Astrocyte of the hippocampus (primary cell): ENCODE measurements at places on chromosomes 4 and X.

DNA sequence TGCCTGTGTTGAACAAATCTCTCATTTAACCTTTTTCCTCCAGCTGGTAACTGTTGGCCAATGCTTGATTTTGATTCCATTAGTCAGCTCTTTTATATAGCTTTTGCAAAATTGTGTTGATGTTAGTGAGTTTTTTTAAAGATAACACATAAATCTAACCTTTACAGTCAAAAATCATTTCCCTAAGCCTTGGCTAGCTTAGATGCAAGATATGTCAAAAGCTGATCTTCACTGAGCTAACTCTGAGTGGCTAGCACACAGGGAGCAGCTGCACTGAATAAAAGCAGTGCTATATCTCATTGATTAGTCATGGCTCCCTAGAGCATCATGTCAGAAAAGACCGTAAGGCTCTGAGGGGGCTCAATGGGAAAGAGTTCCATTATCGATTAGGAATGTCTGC, 78.7 kb downstream of the PPARGC1A start:
- DNase-seq: no peak

DNA sequence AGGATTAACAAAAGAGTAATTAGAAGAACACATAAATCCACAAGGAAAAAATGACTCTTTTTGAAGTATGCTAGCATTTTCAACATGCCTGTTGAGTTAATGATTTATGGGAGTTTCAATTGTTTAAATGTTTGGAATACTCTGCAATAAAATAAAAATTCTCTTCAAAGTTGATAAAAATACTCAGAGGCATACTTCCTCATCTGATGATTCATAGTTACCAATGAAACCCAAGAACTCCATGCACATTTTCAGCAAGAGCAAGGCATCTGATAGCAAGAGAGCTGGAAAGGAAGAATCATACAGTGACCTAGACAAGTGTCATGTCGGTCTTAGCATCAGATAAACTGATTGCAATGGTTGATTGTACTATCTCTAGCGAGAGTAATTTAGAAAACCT, 443.7 kb upstream of the ATOH1 start:
- no peak for DNase-seq

GRCh38 chr4:176709417-176709816, 83.3 kb downstream of the VEGFC start:
- DNase-seq: no peak

DNA sequence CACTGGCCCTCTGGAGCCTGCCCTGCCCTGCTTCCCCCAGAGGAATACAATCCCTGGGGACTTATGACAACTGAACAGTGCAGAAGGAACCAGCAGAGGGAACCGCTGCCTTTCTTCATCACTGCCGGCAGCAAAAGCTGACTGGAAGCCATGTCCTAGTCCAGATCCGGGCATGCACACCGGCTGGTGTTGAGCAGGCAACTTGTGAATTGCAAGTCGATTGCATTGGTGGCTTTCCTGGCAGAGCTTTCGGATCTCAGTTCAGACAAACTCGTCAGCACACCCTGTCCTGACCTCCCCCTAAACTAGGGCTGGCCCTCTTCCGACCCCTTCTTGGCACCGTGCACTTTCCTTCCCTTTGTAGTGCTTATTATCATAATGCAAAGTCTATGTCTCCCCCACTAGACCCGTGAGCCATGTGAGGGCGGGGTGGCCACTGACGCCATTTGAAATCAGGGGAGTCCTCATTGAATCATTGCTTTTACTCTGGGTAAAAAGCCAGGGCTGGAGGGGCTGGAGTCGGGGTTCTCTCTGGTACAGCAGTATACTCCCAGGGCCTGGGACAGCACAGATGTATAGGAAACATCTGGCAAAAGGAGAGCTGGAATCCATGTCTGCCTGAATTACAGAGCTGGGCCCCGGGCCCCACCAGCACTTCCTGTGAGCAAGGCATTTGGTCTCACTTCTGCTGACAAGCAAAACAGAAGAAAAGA, 1.8 kb downstream of the ARHGAP4 start:
- no peak for DNase-seq

DNA sequence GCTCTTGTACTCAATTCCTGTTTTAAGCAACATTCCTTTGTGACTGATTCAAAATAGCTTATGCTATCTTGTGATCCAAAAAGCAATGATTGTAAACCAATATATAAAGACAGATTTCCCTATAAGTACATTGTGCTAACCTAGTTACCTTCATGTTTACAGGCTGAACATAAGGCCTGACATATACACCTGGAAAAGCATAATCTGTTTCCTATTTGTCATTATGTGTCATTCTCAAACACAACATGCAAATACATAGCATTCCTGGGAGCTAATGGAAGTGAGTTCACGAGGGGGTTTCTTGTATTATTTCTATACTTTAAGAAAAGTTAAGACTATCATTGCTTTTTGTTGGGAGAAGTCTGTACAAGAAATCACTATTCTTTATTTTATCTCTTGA, 638.1 kb upstream of the AGA start:
- no peak for DNase-seq

DNA sequence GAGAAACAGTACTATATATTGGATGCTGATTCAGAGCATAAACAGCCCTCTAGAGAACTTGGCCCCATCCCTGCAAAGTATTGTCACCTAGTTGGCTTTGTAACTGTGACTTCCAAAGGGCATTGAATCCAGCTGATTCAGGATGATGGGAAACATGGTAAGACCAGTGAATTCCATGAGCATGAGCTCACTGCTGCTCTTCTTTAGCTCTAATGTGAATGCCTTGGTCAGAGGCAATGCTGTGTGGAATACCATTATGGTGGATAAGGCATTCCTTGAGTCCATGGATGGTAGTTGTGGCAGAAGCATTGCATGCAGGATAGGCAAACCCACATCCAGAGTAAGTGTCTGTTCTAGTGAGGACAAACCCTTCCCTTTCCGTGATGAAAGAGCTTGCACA, 365.6 kb upstream of the EDA2R start:
- DNase-seq: no peak

DNA sequence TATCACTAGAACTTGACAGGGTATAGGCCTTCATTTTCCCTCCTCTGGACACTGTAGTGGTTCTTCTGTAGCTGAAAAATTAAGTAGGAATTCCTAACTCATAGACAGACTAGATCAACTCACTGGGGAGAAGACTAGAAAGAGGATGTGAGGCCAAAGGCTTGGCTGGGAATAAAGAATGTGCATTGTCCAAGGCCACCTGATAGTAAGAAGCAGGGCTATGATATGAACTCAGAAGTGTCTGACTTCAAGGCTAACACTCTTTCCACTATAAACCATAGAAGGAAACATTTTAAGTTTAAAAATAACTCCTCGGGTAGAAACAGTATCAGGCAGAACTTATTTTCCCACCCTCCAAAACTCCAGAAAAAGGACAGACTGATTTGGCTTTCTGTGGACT, 346.6 kb downstream of the OPHN1 start:
- DNase-seq: no peak

GRCh38 chrX:1252861-1253260, 15.8 kb upstream of the CSF2RA start:
- DNase-seq: no peak

DNA sequence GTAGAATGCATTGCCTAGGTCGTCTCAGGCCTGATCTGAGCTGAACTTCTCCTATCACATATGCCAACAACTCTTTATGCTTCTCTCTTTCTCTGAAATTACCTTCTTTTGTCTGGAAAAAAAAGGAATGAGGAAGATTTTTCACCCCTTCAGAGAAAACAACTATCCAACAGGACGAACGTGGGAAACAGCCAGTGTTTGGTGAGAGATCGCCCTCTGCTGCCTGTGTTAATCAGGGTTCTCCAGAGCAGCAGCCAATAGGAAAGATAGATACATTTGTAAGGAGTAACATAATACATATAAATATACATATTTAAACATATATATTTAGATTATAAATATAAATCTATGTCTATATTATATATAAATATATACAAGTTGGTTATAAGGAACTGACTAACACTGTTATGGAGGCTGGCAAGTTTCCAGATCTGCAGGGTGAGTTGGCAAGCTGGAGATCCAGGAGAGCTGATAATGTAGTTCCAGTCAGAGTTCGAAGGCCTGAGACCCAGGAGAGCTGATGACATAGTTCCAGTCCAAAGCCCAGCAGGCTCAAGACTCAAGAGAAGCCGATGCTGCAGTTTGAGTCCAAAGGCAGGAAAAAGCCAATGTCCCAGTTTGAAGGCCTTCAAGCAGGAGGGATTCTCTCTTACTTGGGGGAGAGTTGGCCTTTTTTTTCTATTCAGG, 13.3 kb downstream of the CETN2 start:
- peak; percentile 50 for DNase-seq

DNA sequence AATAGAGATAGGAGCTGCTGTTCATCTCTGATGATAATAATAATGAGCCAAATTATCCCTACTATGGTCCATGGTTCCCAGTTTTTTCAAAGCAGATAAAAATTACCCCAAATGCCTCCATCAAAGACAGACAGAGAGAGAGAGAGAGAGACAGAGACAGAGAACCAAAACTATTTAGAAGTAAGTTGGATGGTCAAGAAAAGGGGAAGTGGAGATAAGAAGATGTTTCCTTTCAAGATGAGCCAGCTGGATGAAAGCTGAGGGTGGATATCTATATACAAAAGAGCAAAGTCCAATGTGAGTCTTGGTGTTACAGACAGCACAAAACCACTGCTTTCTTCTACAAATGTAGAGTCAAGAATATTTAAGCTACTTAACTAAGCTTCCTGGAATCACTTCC, 173.9 kb downstream of the GRIA3 start:
- DNase-seq: no peak

GRCh38 chr4:38759113-38759789, 23.5 kb downstream of the TLR10 start:
- peak; percentile 77 for DNase-seq

DNA sequence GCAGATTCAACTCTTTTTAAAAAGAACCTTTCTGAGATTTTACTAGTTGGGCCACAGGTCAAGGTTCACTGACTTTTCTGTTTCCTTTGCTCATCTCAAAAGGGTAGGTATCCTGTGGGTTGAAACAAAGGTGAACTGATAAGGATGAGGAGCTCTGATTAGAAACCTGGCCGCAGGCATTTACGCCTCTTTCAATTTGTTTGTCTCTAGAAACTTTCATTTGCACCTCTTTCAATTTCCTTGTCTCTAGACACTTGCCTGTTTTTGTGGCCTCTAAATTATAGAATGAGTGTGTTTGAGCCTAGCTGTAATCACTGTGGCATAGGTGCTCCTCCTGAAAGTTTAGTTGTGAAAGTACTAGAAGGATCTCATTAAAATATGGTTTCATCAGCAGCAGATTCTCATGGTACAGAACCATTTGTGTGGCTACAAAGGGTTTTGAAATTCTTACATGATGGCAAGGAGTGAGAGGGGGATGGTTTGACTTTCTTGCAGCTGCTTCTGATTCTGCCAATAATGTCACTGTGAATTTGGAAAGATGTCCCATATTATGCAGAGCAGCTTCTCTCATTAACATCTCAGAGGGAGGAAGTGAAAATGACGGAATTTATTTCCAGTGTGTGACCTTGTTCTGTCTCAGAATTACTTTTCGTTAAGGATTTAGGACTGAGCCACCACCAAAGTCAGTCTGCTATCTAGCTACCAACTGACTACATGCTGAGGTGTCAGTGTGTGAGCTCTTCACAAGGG, 142.2 kb downstream of the SH2D1A start:
- no peak for DNase-seq

GRCh38 chr4:108042927-108043326, 53.2 kb downstream of the HADH start:
- no peak for DNase-seq

GRCh38 chr4:84632092-84632491, 49.2 kb downstream of the CDS1 start:
- peak; percentile 47 for DNase-seq

DNA sequence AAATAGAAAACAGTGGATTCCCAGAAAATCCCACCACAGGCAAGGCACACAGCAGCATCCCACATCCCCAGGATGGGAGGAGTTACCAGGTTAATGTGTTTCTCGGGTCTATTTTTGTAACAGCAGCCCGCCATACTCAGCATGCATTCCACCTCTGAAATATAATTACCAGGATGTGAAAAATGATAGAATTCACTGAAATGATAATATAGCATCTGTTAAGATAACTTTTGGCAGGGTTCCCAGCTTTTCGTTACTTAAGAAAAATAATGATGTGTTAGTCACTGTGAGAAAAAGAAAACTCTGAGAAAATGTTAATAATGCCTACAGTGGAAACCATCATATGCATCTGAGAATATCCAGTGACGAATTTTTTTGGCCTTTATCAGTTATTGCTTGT, 87.1 kb downstream of the VCX2 start:
- peak; percentile 42 for DNase-seq

DNA sequence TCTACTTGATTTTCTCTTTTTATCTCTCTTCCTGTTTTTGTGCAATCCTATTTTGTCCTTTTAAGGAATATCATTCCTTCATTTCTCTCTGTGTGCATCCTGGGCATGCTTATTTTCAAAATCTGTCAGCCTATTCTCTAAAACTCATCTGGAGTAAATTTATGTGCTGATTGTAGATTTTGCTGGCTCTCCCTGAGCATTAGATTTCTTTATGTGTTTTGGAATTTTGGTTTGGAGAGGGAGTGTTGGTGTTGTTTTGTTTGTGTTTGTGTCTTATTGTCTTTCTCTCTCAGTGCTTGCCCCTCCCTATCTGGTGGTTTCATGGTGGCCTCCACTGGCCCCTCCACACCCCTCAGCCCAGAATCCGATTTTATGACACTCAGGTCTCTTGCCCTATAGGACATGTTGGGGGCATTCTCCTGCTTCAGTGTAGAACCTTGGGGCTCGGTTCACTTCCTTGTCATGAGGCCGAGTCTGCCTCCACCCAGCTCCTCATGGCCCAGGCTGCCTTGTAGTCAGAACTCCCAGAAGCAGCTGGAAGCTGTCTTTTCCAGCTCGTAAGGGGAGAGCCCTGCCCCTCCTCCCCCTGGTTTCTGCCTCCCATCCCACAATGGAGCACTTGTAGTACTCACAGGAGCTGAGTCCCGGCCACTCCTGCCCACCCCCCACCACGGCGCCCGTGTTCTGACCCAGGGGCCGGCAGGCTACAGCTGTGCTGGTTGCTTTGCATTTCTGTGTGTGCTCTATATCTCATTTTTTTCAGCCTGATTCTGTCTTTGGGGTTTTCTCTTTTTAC, 24.5 kb upstream of the PJA1 start:
- DNase-seq: no peak
